ENCODE measurements at places on chromosomes 13 and 19. TPM values are rescaled to one million over a fixed set of nuclear protein-coding genes. Genes with fewer than 3 reads are reported as not detected.

GRCh38 chr13:33018886-33019285, 2.7 kb downstream of the KL start:
- DNase-seq, result no peak
- no peak overlapping the region for H3K4me3 ChIP-seq
- H3K27ac ChIP-seq, result no peak overlapping the region
- no peaks in the 10 kb centered on the region for H3K27me3 ChIP-seq
- no peaks in the 10 kb centered on the region for H3K4me1 ChIP-seq

DNA sequence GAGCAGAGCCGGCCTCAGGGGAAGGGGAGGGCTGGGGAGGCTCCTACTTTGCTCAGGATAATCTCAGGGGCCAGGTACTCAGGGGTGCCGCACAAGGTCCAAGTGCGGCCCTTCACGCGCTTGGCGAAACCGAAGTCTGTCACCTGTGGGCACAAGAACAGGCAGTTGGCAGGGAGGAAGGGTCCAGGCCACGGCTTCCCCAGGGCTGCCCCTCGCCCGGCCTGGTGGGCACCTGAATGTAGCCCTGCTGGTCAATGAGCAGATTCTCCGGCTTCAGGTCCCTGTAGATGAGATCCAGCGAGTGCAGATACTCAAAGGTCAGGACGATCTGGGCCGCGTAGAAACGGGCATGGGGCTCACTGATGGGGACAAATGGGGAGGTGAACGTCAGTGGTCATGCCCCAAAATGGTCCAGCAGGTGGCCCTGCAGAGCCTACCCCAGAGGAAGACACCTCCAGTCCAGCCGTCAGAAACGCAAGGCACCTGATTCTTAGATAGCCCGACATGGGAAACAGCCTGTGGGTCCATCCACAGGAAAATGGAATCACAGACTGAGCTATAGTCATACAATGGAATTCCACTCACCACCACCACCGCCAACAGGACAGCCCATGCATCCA, 7.1 kb upstream of the SAMD1 start:
- no peak overlapping the region for H3K27ac ChIP-seq
- no peaks in the 10 kb centered on the region for H3K4me1 ChIP-seq
- DNase-seq, result no peak
- no peaks in the 10 kb centered on the region for H3K27me3 ChIP-seq
- H3K4me3 ChIP-seq, result no peak overlapping the region
- peaks cover 11% of the 10 kb centered on the region for H3K36me3 ChIP-seq

DNA sequence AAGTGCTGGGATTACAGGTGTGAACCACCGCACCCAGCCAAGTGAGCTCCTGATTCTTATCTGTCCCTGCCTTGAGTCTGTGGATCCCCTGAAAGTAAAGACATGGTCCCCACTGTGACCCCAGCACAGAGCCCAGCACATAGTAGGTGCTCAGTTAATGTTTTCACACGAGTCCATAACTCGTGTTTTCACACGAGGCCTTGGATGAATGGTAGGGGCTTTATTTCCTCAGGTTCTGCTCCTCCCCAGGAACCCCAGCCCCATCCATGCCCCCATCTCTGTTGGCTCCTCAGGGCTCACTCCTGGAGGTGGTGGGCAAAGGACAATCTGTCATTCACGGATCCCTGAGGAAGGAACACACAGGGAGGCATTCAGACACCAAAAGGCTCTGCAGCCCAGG, 23.6 kb upstream of the PDE4C start:
- no peak for DNase-seq
- H3K4me1 ChIP-seq, result no peaks in the 10 kb centered on the region
- H3K27ac ChIP-seq, result no peak overlapping the region
- H3K36me3 ChIP-seq, result no peaks in the 10 kb centered on the region
- H3K4me3 ChIP-seq, result no peak overlapping the region

DNA sequence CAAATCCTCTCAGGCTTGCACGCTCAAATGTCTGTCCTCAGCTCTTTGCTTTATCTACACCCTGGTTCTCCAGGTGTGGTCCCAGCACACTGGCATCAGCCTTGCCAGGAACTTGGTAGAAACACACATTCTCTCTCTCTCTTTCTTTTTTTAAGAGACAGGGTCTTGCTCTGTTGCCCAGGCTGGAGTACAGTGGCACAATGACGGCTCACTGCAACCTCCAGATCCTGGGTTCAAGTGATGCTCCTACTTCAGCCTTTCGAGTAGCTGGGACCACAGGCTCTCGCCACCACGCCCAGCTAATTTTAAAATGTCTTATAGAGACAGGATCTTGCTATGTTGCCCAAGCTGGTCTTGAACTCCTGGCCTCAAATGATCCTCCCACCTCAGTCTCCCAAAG, 20.8 kb downstream of the ADGRL1 start:
- H3K4me3 ChIP-seq, result no peak overlapping the region
- H3K27ac ChIP-seq, result no peak overlapping the region
- H3K36me3 ChIP-seq, result no peaks in the 10 kb centered on the region
- H3K4me1 ChIP-seq, result no peaks in the 10 kb centered on the region
- H3K27me3 ChIP-seq, result no peaks in the 10 kb centered on the region

DNA sequence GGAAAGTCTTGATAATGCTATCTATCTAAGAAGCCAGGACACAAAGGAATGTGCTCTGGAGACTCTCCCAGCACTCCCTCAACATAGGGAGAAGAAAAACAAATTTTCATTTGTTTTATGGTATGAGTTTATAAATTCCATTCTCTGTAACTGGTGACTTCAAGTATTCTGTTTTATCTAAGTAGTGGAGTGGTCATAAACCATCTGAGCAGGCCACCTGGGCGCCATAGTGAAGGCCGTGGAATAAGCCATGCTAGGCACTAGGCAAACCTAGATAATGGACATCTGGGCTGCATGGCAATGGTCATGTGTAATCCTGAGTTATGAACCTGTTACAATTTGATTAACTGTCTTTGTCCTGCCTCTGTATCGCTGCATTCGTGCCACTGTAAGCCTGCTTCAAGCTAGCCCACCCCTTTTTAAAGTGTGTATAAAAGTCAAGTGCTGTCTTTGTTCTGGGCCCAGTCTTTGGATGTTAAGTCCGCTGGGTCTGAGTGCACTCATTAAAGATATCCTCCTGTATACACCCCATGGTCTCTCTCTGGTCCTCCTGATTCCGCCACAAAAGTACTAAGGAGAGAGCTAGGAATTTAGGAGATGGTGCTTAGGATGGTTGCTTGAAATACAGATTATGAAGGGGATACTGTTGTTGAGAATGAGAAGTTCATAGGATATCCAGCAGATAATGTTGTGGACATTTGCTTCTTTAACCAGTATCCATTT, 13.2 kb downstream of the GTF2F2 start:
- H3K36me3 ChIP-seq, result no peaks in the 10 kb centered on the region
- no peaks in the 10 kb centered on the region for H3K4me1 ChIP-seq
- DNase-seq, result no peak
- H3K27ac ChIP-seq, result no peak overlapping the region
- no peak overlapping the region for H3K4me3 ChIP-seq
- H3K27me3 ChIP-seq, result no peaks in the 10 kb centered on the region

DNA sequence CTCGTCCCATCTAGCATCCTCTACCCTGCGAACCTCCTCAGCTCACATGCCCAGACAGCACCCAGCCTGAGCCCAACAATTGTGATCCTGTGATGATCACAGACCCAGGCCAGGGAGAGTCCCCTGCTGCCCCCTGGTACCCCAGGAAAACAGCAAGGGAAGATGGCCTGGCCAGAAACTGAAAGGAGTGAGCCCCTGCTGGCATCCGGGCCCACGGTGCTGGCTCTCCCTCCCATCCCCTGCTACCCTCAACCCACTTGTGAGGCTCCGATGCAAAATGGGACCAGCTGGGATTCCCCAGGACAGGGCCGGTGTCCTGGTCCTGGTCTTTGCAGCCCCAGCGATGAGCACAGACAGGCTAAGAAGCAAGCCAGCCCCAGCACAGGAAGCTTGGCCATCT, 14.1 kb downstream of the RANBP3 start:
- peaks cover 29% of the 10 kb centered on the region for H3K4me1 ChIP-seq
- H3K36me3 ChIP-seq, result no peaks in the 10 kb centered on the region
- no peak overlapping the region for H3K27ac ChIP-seq
- no peak overlapping the region for H3K4me3 ChIP-seq
- no peak for DNase-seq

DNA sequence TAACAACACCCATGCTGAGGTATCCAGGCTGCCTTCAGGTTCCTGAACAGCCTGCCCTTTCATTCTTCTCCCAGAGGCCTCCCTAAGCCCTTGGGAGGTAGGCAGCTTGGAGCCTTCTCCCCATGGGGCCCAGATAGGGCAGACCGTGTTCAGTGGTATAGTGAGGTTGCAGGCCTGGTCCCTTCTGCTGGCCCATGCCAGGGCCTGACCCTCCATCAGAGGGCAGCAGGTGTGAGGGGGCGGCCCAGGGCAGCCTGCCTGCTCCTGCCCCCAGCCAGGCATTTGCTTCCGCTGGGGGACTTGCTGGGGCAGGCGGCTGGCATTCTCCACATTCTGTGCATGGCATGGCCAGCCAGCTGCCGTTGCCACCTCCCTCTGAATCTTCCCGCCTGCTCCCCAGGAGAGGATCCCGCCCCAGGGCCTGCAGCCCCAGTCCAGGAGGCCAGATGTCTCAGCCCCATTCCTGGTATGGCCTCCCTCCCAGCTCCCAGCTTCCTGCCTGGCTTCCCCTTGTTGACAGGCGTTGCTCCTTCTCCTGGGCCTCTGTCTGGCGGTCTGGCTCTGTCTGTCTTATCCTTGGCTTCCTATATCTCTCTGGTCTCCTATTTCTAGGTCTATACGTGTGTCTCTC, 8.9 kb downstream of the CIC start:
- no peaks in the 10 kb centered on the region for H3K27me3 ChIP-seq
- H3K36me3 ChIP-seq, result peaks cover 12% of the 10 kb centered on the region
- DNase-seq, result peak; percentile 68
- H3K4me3 ChIP-seq, result no peak overlapping the region
- H3K27ac ChIP-seq, result peak overlapping the region; percentile 98

- H3K36me3 ChIP-seq, result no peaks in the 10 kb centered on the region
- H3K27me3 ChIP-seq, result peaks cover 11% of the 10 kb centered on the region
- no peak for DNase-seq
- no peak overlapping the region for H3K4me3 ChIP-seq
- no peak overlapping the region for H3K27ac ChIP-seq
These were observed 3.9 kb upstream of the PCDH17 start for GRCh38 chr13:57627663-57628062.

Gene PRSS57
- total RNA-seq, result 1.7 TPM

Gene CGB3
- not detected for total RNA-seq

All from prostate gland (tissue), 2 donors.